ENCODE measurements at places on chromosomes 6 and 20. TPM values are rescaled to one million over a fixed set of nuclear protein-coding genes. Genes with fewer than 3 reads are reported as not detected.

DNA sequence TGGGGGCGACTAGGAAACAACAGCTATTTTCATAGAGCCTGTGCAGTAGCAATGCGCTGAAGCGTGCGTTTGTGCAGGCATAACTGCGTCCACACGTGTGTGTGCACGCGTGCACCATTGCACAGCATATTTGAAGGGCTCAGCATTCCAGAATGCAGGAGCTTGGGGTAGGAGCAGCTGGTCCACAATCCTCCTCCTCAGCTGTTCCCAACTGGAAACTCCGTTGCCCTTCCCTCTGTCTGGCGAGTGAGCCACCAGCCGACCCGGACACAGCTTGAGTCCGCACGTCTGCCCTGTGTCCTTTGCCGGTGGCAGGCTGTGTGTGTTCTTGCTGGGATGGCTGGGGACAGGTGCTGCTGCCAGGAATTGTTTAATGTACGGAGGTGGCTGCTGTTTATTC is 110.2 kb downstream of the SASH1 start:
- DNase-seq = no peak

The ZNF311 gene
- polyA plus RNA-seq = 0.29 TPM

The TMEM244 gene
- polyA plus RNA-seq = not detected

The OR2H2 gene
- polyA plus RNA-seq = not detected

The COL12A1 gene
- polyA plus RNA-seq = 7.5 TPM
